ENCODE measurements at places on chromosomes 7 and 10.
A peak's percentile ranks its signal among the peaks of the same experiment; 100 is the strongest.

GRCh38 chr10:70578371-70578947 lies 24.1 kb downstream of the PRF1 start:
- DNase-seq, result no peak

DNA sequence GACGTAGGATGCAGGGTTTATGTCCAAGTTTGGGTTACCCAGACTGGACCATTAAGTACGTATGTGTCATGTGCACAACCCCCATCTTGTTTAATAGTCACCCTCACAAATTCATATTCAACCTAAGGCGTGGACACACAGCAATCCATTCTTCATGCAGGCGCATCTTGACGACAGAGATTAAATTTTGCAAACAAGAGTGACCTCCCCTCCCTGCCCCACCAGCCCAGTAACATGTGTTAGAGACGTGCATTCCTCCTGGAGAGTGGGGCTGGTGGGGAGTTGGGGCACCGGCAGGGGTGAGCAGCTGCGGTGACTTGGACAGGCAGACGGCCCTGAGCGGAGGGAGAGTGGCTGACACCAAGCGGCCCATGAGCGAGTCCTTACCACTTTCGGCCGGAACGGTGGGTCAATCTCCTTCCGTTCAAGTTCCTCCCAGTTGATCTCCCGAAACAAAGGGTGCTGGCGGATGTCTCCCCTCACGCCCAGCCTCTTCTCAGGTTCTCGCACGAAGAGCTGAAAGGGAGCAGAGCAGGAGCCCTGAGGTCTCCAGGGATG lies 149.6 kb downstream of the PRKCQ start:
- DNase-seq, result peak; percentile 46

DNA sequence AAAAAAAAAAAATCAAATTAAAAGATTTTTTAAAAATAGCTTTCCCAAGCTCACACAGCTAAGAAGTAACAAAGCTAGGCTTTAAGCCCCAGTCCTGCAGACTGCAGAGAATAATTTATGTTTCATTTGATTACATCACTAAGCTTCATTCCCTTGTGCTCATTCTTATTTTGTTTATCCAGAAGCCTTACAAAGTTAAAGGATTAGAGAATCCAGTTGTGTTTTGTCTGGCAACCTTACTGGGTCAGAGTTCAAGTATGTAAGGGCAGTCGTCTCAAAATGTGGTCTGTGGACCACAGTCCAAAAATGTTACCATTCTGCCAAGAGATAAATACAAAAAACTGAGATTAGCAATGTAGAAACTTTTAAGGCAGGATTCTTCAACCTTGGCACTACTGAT lies 32.1 kb upstream of the EZH2 start:
- no peak for DNase-seq

DNA sequence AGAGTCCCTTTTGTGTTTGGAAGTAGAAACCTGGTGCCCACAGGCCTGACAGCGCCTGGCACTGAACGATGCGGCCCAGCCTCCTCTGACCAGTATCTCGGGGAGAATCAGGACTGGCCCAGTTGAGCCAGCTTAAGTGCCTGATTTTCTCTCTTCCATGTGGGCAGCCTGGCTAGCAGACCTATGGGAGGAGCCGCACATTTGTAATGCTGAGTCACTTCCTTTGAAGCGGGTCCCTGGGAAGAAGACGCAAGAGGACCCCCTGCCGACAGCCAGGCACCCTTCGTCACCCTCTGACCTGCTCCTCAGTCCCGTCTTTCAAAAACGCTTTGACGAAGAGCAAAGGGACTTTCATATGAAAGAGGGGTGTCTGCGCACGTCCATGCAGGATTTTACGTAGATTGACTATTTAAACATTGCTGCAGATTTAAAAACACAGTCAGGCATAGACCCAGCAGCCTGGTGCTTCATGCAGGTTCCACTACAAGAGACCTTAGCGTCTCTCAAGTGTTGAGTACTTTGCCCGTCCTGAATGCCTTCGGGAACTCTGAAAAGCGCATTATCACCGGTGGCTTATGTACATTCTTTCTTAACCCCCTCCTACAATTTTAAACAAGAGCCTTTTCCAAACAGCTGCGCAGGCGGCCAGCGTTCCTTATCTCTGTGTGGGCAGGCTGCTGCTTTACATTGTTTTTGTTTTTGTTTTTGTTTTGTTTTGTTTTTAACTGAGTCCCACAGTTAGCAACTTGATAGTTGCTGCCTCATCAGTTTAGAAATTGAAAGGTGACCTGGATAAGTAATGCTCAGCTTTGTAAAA lies 36.5 kb upstream of the AP5Z1 start:
- DNase-seq, result peak; percentile 71

DNA sequence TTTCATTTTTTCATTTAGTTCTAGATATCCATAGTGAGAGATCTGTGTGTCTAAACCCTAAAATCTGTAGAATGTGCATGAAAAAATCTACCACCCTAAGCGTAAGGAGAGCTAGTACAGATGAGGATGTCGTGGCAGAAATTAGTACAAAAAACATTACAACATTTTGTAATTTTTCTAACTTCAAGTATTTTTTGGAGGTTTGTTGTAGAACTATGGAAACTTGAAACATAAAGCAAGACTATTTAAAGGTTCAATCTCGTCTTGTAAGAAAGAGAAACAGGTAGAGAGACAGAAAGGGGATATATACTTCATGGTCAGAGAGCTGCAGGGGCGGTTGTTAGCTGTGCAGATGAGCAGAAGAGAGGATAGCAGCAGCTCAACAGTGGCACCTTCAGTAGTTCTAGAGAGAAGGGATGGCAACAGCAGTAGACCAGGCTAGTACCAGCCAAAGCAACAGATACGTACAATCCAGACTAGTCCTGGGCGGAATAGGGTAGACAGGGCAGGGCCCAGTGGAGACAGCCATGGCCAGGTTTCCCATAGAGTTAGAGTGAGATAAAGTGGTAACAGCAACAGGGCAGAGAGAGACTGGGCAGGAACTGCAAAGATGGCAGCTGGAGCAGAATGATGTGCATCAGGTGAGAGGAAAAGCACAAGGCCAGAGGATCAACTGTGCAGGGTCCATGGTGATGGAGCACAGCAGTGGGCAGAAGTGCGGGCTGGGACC lies 145.2 kb downstream of the FRMD4A start:
- no peak for DNase-seq

DNA sequence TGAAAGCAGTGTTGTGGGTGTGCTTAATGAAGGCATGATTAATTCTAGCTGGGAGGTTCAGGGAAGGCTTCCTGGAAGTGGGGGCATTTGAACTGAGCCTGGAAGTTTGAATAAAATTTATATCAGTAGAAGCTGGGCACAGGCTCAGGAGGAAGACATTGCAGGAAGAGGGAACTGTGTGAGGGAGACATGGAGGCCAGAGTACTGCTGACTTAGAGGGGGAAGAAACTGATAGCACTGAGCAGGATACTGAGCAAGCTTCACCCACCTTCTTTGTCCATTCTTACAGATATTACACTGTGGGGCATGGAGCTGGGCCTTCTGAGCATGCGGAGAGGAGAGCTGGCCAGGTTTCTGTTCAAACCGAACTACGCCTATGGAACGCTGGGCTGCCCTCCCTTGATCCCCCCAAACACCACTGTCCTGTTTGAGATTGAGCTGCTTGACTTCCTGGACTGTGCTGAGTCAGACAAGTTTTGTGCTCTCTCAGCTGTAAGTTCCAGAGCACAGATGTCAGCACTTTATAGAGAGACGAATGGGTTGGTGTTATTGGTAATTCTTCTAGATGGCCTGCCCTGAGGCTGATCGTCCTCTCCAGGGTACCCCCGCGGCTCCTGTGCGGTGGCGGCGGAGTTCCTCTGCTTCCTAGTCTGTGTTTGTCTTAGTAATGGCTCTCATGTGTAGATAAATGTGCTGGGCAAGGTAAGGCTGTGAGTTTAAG lies 2.1 kb downstream of the FKBP6 start:
- DNase-seq, result no peak

GRCh38 chr10:121851786-121852185 lies 76.0 kb downstream of the ATE1 start:
- DNase-seq, result no peak

DNA sequence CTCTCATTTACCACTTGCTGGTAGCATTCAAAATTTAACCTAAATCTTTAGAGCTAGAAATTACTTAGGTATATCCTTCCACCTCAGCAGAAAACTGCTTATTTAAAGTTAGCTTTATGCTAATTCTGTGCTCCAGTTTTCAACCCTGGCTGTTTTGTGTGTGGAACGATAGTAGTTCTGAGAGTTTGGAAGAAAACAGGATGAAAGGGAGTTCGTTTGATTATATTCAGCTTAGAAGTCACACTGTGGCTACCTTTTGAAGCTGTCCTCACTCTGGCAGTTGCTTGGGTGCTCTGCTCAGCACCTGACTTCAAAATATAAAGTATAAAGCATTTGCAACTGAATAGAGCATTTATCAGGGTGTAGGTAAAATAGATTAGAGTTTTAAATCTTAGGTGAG lies 2.6 kb upstream of the ASCC1 start:
- DNase-seq, result no peak

GRCh38 chr7:71243736-71244410 lies 111.9 kb downstream of the GALNT17 start:
- DNase-seq, result no peak

GRCh38 chr7:18497800-18498199 lies 2.3 kb downstream of the HDAC9 start:
- DNase-seq, result no peak

DNA sequence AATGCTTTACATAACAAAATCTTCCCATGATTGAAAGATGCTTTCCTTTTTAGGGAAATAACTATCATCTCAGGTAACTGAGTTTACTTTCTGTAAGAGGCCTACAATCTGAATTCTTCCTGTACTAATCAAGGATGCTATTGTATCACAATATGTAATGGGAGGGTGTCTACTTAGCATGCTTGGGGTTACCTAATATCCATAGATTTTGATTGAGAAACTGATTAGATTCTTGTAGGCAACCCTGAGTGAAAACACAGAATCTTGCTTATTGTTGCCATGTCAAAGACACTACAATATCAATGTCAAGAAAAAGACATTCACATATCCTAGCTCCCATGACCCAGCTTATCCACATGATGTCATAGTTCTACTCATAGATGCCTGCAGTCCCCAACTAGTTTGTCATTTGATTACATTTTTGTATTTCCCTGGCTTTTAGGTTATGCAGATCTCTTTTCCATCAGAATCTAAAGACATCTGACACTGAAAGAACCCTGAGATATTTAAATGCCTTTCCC lies 62.4 kb downstream of the PON1 start:
- DNase-seq, result no peak

- no peak for DNase-seq
Observed at GRCh38 chr10:90227217-90227656, 525.8 kb downstream of the KIF20B start.

DNA sequence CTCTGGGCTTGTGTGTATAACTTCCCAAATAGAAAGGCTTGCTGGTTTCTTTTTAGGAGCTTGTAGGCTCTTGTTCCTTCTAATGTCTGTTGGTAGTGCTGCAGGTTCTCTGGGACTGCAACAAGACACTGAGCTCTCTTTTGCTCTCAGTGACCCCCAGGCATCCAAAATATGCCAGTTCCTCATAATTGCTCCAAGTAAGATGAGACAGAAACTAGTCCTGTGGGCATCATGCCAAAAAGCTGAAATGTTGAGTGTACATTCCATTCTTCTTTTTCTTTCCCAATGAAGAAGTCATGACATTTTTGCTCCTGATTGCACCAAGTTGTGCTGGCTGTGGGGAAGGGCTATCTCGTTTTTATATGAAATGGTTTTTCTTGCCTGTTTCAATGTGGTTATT lies 7.1 kb upstream of the BTBD16 start:
- DNase-seq, result peak; percentile 5

DNA sequence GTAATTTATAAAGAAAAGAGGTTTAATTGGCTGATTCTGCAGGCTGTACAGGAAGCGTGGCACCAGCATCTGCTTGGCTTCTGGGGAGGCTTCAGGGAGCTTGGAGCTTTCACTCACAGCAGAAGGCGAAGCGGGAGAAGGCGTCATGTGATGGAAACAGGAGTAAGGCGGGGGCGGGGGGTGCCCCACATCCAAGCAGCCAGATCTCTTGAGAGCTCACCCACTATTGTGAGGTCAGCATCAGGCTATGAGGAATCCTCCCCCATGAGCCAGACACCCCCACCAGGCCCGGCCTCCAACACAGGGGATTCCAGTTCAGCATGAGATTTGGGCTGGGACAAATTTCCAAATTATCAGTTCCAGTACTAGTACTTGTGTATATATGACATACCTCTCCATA lies 46.2 kb downstream of the WDR37 start:
- no peak for DNase-seq

GRCh38 chr7:87213811-87214210 lies 5.7 kb downstream of the TMEM243 start:
- DNase-seq, result no peak

GRCh38 chr10:23439961-23440889 lies 1.4 kb downstream of the OTUD1 start:
- DNase-seq, result peak; percentile 30

DNA sequence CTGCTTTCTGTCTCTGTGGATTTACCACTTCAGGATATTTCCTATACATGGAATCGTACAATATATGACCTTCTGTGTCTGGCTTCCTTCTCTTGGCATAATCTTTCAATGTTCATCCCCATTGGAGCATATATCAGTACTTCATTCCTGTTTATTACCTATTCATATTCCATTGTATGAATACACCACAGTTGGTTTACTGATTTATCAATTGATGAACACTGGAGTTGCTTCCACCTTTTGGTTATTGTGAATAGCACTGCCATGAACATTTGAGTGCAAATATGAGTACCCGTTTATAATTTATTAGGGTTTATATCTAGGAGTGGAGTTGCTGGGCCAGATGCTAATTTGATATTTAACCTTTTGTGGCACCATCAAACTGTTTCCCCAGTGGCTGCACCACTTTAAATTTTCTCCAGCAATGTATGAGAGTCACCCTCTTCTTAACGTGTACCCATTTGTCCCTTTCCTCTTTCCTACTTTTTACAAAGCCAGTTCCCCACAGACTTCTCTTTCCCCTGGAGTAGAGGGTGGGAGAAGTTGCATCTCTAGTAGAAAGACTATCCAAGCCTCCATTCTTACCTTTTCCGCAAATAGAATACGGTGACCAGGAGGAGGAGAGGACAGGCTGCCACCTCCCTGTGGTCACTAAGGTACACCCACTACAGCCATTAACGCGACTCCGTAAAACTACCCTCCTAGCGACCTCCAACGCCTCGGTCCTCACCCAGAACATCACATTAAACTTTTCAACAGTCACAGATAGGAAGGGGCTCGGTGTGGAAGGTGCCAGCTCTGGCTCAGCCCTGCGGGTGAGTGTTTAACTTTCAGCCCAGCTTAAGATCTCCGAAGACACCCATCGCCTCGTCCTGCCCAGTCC lies 25.6 kb downstream of the SCD start:
- no peak for DNase-seq

DNA sequence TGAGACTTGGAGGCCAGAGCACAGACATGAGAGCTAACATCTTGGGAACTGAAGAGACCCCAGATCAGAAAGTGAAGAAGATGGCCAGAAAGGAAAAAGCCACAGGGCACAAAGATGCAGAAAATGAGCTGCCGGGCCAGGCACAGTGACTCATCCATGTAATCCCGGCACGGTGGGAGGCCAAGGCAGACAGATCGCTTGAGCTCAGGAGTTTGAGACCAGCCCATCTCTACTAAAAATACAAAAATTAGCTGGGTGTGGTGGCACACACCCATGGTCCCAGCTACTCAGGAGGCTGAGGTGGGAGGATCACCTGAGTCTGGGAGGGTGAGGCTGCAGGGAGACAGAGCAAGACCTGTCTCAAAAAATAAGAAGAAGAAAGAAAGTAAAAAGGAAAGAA lies 81.4 kb upstream of the MGMT start:
- no peak for DNase-seq

GRCh38 chr10:122875843-122876466 lies 3.4 kb downstream of the FAM24B start:
- DNase-seq, result no peak

- DNase-seq, result no peak
Observed at GRCh38 chr10:117457071-117457810, 82.0 kb upstream of the PDZD8 start.

- no peak for DNase-seq
Observed at GRCh38 chr7:153404781-153405279, 645.3 kb downstream of the ACTR3B start.

All from upper lobe of left lung (tissue), 6 donors.